ENCODE measurements at places on chromosomes 6 and 20.

DNA sequence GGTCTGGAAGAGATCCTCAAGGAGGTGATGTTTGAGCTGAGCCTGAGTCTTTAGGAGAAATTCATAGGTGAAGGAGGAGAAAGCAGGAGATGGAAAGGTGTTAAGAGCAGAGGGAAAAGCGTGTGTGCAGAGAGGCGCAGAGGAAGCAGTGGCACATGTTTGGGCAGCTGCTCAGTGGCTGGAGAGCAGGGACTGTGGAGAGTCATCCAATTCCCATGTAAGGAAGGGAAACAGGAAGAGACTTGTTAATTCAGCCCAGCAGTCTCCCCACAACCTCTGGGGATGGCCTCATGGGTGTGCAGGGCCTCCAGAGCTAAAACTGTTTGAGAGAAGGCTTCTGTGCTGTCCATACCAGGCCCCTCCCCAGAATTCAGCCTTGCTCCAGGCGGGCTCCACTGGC is 16.2 kb downstream of the AAR2 start:
- DNase-seq: no peak

GRCh38 chr20:5779071-5779900 is 29.1 kb downstream of the SHLD1 start:
- no peak for DNase-seq

DNA sequence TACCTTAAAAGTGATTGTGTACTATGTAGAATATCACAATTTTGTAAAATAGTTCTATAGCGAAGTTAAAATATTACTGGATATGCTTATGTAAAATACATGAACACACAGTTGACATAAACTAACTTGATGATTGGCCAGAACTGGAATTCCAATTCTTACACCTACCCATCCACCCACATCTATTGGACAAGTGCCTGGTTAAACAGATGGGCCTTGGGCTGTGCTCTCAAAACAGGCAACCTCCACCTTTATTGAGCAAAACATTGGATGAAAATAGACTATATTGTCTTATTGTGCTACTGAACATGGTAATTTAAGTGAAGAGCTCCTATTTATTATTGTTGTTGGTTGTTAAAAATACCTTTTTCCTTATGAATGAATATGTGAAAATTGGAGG is 154.0 kb upstream of the FLRT3 start:
- DNase-seq: no peak

DNA sequence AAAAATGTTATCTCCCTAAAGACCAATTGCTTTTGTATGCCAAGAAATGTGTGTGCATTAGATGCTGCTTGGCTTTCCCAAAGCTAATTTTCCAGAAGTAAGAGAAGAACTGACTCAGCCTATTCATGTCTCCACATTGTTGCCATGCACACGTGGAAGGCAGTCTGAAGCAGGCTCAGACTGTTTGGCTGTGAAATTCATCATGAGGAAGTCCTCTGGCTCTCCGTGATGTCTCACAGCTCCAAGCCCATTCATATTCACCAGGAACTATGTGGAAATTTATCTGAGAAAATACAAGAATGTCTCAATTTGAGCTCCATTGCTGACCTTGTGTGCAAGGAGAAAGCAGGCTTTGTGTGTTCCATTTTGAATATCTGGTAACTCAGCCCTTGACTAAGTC is 1022.2 kb upstream of the GJE1 start:
- DNase-seq: peak; percentile 62

DNA sequence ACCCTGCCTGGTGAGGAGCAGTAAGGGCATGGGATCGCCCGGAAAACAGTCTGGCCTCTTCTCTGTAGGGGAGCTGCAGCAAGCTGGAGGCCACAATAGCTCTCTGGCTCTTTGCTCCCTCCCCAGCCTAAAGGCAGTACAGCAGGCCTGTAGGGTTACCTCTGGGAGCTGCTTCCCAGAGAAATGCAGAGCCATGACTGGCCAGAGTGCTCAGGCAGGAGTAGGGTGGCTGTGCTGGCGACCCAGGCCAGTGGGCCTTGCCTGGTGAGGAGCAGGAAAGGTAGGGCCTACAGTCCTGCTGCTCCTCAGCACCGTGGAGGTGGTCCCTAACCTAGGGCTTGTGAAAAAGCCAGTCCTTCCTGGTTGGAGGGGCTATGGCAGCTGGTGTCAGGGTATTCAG is 129.9 kb upstream of the CHD6 start:
- DNase-seq: no peak

GRCh38 chr6:28897369-28897745 is 26.4 kb downstream of the TRIM27 start:
- DNase-seq: no peak

DNA sequence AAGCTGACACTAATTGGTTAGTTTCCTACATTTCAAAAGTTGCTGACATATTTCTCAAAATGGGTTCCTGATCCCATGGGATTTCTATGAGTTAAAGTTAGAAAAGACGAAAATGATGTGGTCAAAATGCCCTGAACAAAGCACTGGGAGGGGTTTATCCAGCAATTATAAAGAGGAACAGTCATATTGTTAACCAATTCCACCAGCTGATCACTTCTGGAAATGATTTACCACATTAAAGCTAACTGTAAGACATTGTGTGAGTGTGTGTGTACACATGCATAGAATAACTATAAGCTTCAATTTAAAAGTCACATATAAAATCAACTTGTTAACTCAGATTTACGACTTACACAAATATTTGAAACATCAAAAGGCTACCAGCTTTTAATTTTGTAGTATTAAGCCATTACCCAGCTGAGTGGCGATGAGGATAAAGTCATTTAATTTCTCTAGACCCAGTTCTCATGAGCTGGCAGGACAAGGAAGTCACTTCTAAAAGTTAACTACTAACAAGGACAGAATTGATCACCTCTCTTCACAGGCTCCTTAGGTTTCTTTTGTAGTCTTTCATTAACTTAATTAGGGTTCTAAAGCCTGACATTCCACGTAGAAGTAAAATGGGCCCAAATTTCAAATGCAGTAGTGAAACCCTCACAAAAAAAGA is 40.4 kb downstream of the MAN1A1 start:
- no peak for DNase-seq

DNA sequence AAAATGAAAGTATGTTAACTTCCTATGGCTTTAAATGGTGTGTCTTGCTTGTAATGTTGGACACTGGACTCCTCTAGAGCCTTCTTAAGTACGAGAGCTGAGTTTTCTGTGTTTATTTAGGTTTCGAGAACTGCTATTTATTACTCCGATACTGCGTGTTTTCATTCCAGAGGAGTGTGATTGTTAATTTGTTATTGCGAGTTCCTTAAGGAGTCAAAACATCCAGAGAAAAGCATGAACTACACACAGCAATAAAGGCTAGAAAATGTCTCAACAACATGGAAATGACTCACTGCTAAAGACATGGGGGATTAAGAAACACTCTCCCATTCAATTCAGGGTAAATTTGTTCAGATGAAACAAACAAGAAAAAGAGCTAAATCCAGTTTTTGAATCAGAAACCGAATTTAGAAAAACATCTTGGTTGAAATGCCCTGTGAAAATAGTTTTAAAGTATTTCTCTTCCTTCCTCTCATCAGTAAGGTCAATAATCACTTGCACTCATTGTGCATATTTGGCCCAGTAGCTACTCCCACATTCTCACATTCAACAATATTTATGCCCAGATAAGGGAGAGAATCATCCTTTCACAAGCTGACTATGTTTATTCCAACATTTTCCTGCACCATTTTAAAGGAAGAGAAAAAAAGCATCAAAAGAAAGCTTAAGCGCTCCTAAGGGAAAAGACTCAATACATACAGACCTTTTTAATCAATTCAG is 36.0 kb downstream of the ATXN1 start:
- DNase-seq: no peak

Measured in right hindlimb (tissue), 1 donor.